ENCODE measurements at places on chromosomes 3 and 15.

- DNase-seq, result no peak
These were observed 21.3 kb downstream of the GPR15 start for GRCh38 chr3:98553021-98553563.

DNA sequence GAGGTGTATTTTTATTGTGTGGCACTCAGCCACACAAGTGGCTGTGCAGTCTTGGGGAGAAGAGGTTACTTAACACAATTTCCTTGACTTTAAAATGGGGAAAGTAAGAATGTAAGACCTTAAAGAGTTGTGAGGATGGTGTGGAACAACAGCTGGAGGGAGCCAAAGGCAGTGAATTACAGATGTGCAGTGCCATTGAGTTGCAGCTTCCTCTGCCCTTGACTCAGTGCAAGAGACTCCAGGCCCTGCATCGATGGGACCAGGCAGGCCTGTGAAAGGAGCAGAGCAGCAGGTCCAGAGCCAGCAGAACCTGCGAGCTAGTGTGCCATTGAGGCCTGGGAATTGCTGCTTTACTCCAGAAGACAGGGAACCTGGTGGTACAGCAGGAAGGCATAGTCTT lies 27.2 kb downstream of the EEFSEC start:
- DNase-seq, result no peak

DNA sequence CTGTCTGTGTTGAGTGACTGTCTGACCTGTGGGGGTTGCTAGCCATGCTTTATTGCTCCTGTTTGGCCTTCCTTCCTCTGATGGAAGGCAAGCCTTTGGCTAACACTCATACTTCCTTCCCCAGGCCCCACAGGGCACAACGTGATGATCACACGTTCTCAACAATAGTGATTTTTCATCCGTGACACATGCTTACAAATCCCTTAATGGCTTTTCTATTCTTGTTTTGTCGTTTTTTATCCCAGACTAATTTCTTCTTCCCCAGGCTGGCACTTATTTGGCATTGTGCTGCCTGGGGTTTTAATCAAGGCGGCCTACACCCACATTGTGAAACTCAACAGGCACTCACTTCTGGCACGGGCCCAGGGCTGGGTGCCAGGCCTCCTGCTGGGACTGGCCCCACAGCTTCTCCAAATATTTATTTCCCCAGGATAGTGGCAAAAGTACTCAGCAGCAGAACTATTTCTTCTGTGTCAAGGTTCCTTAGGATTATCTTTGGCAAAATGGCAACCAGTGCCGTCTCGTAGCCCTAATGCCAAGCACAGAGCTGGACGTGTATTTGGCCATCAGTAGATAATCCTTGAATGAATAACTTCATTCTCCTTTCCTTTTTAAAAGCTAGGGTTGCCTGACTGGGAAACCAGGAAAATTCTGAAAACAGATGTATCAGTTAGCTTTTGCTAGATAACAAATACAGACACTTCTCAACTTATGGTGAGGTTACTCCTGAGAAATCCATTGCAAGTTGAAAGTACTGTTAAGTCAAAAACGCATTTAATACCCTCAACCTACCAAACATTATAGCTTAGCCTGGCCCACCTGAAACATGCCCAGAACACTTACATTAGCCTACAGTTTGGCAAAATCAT lies 30.6 kb downstream of the CMTM7 start:
- DNase-seq, result peak; percentile 17

GRCh38 chr3:23479026-23479425 lies 275.9 kb downstream of the UBE2E2 start:
- no peak for DNase-seq

DNA sequence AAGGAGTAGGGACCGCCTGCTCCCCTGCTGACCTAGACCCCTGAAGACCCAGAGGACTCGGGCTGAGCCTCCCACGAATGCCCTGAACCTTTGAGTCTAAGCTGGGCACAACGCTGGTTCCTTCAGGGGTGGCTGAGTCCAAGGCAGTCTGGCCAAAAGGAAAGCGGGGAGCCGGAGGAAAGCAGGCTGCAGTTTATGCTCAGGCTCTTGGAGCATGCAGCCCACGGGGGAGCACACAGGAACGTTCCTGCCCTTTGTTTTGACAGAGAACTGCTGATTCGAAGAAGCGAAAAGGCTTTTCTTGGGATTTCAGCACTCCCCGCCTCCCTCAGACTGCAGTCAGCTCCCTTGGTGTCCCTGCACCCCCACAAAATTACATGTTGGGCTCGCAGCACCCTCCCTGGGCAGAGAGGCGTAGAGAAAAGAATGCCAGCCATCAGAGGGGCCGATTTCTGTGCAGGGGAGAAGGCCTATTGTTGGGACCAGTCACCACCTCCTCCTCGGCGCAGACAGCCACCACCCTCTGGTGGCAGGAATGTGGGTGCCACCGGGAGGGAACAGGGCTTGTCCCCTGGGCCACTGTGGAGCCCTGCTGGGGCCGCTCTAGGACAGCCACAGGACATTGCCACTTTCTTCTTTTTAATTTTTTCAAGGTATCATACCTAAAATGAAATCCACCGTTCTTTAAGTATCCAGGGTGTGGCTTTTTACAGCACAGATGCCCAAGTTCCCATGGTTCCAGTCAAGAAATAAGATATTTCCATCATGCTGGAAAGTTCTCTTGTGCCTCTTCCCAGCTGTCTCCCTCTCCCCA lies 72.2 kb downstream of the SMAD6 start:
- DNase-seq, result peak; percentile 47

DNA sequence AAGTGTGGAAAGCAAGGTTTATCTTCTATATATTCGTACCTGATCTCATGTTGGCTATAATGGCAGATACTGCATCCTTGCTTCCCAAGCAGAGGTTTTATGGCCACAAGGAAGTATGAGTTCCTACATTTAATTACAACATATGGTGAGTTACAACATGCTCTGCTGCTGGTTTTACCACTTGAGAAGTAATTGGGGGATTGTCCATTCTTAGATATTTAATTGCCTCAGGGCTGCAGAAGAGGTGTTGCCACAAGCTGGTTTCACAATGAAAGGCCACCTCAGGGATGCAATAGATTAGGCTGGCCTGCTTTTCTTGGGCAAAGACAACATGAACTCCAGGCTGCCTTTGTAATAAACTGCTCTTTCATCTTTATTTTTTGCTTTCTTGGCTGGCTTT lies 48.6 kb downstream of the RAP2B start:
- DNase-seq, result no peak

GRCh38 chr3:18420555-18420954 lies 4.6 kb downstream of the SATB1 start:
- DNase-seq, result no peak

DNA sequence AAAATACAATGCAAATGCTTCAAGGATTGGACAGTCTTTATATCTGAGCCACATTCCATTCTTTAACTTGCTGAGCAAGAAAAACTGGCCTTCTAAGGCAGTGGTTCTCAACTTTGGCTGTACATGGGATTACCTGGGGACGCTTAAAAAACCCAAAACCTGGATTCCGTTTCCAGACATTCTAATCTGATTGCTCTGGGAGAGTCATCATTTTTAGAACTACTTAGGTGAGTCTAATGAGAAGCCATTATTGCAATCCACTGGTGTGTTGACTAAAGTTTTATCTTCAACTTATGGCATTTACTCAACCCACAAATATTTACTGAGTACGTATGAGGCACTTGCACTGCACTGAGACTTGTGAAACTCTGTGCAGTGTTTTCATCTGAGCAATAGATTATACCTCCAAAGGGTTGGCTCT lies 195.7 kb upstream of the ATP11B start:
- DNase-seq, result no peak

- DNase-seq, result no peak
These were observed 476 bp downstream of the IP6K2 start for GRCh38 chr3:48716508-48716981.

- DNase-seq, result no peak
These were observed 68.1 kb upstream of the FOXP1 start for GRCh38 chr3:71651625-71652024.

Measured in NCI-H1092 (cell line).